ELF-1 (cell line): ENCODE measurements at places on chromosomes 13 and 19.

- DNase-seq: peak; percentile 57
Observed at GRCh38 chr13:26968431-26969341, 202.9 kb downstream of the USP12 start.

DNA sequence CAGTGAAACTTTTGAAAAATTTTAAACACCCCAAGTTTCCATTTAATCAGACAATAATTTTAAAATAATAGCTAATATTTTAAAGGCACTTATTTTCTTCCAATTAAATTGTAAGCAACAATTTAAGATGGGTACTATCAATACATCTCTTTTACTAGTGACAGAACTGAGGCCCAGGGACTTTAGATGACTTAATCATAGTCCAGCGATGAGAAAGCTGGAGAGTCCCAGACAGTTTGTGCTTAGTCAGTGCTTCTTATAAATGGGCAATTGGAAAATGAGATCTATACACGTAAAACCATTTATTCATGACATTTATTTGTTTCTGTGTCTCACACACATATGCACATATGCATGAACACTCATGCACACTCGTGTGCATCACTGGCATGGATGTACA lies 2063.5 kb downstream of the PCDH9 start:
- no peak for DNase-seq

GRCh38 chr19:35276706-35277281 lies 5.5 kb upstream of the HAMP start:
- no peak for DNase-seq

- DNase-seq: no peak
Observed at GRCh38 chr19:33785795-33786194, 10.9 kb upstream of the KCTD15 start.

- DNase-seq: peak; percentile 65
Observed at GRCh38 chr19:39303373-39304184, 7.4 kb downstream of the IFNL1 start.

DNA sequence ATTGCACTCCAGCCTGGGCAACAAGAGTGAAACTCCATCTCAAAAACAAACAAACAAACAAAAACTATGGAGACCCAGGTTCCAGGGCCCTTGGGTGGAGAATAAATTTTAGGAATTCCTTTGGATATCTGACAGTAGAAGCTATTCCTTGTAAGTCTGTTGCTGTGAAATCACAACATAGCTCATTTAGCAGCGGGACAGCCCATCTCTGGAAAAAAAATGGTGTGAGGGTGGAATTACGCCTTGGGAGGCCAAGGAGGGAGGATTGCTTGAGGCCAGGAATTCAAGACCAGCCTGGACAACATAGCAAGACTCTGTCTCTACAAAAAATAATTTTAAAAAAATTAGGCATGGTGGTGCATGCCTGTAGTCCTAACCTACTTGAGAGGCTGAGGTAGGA lies 15.7 kb downstream of the HMGB1 start:
- DNase-seq: no peak

GRCh38 chr19:38362076-38362945 lies 12.1 kb upstream of the PSMD8 start:
- DNase-seq: peak; percentile 89

- DNase-seq: no peak
Observed at GRCh38 chr19:56765137-56765536, 75.4 kb downstream of the PEG3 start.

DNA sequence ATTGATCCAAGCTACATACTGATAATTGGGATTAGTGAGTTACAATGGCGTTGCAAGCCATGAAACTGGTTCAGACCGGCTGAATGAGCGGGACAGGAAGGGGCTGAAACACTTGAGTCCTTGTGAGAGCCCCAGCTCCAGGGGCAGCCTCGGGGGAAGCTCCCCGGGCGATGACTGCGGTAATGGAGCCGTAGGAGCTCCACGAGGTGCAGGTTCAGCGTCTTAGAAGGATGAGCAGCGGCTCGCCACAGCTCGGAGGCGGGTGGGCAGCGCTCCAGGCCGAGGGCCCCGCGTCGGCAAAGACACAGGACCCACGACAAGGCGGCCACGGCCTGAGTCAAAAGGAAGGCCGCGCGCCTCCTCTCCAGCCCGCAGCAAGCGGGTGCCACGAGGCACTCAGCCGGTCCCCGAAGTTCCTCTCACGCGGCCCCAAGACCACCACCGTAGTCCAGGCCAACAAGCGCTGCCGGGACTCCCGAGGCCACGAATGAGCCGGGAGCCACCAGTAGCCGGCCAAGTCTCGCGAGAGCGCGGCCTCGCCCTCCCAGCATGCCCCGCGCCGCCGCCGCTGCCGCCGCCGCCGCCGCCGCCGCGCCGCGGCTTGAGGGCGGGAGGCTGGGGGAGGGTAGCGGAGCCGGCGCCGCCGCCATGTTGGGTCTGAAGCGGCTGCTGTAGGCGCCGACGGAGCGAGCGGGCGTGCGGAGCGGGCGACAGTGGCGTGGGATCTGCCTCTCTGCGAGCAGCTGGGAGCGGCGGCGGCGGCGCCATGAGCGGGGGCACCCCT lies at the start of gene LSM14A:
LSM14A (plus strand) TSS at position 628 of the 784 bp plus-strand sequence; CDS start at position 767, 139 bp downstream.
- DNase-seq: peak; percentile 90

GRCh38 chr13:109357751-109358471 lies 428.5 kb downstream of the IRS2 start:
- DNase-seq: no peak

GRCh38 chr19:39542206-39542605 lies 2.2 kb upstream of the EID2 start:
- no peak for DNase-seq
